Liver (tissue), 10 donors: ENCODE measurements at places on chromosomes 2 and 18.

GRCh38 chr18:46040033-46040746 is 31.9 kb downstream of the PSTPIP2 start:
- no peak for DNase-seq

DNA sequence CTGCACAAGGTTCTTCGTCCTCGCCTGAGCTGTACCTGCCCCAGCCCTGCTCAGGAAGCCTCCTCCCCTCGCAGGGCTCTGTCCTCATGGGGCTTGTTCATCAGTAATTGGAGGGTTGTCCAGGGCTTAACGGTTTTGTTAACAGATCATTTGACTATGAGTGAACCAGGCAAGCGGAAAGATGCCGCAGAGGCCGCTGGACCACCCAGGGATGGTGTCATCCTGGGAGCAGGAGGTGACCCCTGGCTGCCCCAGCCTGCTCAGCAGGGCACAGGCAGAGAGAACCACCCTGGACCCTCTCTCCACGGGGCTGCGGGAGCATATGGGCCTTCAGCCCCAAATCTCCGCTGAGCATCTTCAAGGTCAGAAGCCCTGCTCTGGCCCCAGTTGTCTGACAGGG is 264.3 kb downstream of the KLHL29 start:
- no peak for DNase-seq

DNA sequence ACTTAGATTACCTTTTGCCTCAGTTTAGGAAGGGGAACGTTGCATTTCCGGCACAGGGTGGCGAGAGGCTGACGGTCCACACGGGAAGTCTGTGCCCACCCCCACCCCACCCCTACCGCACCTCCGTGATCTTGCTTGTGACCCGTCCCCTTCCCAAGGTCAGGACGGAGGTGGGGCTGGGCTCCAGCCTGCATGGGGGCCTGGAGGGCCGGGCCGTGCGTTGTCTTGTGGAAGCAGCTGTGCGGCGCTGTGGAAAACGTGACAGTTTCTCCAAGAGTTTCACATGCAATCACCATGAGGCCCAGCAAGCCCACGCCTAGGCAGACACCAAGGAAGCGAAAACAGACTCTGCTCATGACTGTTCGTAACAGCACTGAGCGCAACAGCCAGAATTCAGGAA is 76.8 kb upstream of the HDAC4 start:
- DNase-seq = no peak

DNA sequence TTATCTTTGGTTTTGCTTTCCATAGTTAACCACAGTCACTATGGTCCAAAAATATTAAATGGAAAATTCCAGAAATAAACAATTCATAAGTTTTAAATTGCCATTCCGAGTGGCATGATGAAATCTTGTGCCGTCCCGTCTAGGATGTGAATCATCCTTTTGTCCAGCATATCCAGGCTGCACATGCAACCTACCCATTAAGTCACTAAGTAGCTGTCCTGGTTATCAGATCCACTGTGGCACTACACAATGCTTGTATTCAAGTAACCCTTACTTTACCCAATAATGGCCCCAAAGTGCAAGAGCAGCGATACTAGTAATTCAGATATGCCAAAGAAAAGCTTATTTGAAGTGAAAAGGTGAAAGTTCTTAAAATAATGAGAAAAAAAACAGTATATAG is 10.7 kb downstream of the USP34 start:
- no peak for DNase-seq

DNA sequence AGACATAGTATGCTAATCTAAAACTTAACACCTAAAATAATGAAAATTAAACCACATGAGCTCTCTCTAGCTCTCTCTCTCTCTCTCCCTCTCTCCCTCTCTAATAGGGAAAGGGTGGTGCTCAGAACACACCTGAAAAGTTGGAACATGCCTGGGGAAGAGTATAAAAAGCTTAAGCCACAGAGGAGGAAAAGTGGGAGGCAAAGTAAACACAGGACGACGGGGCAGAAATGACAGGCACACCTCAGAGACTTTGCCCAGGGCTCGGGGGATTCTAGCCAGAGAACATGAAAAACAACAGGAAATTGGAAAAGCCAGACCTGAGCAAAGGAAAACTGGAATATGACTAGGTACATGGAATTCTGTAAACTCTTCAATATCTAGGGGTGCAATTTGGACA is 666.1 kb downstream of the BCL11A start:
- no peak for DNase-seq

- no peak for DNase-seq
Measured at GRCh38 chr2:188902901-188903491, 71.2 kb upstream of the COL3A1 start.

GRCh38 chr2:66322506-66323260 is 112.2 kb upstream of the MEIS1 start:
- DNase-seq = no peak

DNA sequence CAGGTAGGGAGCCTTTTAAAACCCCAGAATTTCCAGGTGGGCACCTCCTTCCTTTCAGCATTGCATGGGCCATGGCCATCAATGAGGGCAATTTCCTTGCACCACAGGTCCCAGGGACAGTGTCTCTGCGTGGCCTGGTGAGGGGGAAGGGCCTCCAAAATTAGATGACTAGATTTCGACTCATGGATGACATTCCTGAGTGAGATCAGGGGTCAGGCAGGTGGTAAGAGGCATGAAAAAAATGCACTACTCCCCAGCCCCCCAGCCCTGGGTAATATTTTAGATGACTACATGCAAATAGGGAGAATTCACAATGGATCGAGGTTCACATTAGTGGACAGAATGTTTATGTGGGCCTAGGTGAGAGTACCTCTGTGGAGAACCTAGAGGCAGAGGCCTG is 19.0 kb upstream of the IGFBP5 start:
- no peak for DNase-seq

GRCh38 chr18:48940854-48941611 is 9.7 kb downstream of the SMAD7 start:
- no peak for DNase-seq

DNA sequence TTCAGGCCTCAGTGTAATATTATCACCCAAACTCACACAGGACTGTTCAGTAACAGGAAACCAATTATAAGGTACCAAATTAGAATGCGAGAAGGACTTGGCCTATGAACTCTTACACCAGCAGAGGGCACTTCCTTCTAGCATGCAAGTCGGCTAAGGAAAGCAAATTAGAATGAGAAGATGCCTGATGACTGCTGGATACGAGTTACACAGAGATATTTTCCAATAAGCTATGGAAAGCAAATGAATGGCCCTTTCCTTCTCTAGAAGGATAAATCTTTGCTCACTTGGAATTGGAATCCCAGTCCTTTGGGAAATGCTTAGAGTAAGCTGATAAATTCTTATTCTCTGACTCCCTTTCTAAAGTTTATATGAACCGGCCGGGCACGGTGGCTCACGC is 109.8 kb downstream of the AP1S3 start:
- no peak for DNase-seq

DNA sequence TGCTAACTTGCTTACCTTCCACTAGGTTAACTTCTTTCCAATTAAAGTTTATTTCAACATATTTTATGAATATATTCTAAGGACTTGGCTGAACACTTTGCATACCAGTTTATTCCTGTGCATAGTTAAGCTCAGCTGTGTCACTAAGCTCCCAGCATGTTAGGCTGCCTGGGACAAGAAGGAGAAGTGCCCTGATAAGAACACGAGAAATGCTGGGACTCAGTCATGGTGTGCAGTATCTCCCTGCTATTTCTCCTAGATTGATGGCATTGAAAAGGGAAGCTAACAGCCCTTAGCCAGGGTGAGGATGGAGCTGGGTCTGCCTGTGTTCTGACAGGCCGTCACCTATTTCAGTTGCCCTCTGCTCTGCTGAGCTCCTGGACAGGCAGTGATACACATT is 164.3 kb downstream of the TRABD2A start:
- DNase-seq = no peak

DNA sequence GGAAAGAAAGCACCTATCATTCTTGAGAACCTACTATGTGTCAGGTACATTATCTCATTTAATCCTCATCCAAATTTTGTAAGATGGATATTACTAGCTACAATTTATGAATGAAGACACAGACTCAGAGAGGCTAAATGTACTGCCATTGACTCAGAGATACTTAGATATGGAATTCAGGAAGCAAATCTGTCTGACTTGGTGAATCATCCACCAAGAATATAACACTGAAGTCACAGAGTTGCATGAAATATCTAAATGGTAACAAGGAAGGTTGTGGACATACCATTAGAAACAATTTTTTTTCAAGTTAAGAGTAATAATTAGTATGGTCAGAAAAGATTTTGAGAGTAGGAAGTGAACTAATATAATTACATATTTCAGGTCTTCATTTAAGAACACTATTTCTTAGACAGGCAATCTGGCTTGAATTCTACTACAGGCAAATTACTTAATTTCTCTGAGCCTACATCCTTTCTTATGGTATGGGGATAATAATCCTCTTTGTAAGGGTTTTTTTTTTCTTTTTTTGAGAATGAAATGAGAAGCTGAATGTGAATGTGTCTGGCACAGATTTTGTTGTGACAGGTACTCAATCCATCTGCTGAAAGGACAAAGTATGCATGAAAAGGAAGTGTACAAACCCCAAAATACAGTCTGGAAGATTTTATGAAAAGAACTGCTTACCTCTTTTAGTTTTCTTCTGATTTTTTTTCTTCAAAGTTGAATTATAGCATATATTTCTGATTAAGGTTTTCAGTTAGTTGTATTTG is 14.8 kb upstream of the C2orf66 start:
- no peak for DNase-seq

DNA sequence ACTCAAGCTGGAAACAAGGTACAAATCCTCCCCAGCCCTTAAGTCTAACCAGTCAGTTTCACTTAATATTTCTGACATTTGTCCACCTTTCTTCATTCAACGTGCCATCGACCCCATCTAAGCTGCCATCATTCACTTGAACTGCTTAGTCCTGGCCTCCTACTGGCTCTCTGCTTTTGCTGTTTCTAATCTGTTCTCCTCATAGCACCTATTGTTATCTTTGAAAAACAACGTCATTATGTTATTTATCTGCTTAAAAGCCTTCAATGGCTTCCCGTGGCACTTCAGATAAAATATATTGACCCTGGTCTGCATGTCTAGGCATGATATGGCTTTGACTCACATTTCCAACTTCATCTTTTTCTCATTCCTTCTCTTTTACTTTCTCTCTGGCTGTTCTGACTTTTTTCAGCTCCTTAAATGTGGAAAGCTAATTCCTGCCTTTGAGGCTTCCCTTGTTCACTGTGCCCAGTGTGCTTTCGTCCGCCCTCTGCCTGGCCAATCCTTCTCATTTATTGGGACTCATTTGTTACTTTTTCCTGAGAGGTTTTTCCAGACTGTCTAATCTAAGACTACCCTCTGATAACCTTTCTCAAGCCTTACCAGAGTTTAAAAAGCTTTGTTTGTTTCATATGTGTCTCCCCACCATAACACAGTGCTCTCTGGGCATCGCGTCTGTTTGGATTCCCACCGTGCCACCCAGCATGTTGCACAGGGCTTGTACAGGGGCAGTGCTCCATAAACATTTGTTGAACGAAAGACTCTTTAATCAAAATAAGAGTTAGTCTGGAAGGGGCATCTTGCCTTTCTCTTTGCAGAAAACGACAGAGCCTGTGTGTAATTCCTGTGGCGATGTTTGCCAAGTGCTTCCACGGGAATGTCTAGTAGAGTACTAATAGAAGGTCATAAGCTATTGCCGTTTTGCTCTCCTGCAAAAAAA is 183.9 kb downstream of the FMNL2 start:
- no peak for DNase-seq

DNA sequence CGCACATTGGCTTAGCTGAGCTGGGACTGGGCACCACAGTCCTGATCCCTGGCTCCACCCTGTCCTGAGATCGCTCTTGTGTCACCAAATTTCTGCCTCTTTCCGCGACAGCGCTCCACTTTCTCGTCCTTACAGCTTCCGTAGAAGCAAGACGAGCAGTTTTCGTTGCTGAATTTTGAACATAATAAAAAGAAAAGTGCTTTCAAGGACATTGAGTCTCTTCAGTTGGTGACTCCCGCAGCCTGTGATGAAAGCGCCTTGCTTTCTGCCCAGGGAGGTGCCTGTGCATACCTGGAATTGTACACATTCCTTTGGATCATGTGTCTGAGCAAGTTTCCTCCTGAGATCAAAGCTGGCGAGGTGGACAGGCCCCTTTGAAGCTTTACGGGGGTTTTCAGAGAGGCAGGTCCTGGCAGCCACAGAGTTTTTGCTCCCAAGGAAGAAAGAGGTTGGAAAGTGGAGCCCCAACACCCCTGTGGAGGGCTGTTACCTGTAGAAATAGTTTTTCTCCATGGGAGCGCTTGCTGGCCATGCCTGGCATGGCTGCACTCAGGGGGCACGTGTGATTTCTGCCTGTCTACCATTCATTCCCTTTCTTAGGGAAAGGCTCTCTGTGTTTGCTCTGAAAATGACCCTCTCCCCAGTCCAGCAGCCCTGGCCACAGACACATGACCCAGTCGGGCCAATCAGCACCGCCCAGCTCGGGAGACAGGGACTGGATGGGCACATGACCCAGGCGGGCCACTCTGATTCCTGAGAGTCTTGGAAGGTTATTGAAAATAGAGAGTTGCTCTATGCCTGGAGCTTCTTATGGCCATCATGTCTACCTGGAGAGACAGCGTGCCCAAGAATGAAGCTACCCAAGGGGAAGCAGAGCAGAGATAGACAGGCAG is 115.6 kb upstream of the OTOS start:
- no peak for DNase-seq

GRCh38 chr2:108934583-108935245 is 54.3 kb downstream of the EDAR start:
- no peak for DNase-seq

DNA sequence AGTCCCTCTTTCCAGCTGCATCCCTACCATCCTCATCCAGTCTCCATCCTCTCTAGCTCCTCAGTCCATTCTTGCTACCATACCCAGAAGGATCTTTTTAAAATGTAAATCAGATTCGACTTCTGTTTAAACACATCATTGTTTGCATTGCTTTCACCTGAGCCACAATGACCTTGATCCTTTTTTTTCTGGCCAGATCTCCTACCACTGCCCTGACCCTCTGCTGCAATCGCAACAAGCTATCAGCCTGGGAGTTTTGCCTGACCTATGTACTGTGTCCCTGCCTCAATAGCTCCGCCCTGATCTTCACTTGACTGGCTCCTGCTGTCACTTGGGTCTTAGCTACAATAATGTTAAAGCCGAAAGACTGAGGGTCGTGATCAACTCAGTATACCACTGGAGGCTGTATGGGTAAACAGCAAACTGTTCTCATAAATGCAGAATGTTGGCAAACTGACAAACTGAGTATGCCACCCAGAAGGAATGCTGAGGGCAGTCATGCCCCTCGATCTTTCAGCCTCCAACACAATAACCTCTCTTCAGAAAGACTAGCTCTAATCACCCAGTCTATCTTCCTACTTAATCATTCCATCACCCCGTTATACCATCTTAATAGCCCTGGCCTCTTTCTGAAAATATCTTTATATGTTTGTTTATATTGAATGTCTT is 2.6 kb upstream of the RBM43 start:
- DNase-seq = no peak

- DNase-seq = no peak
Measured at GRCh38 chr2:190841707-190842505, 38.7 kb upstream of the GLS start.

- DNase-seq = no peak
Measured at GRCh38 chr2:150567771-150568301, 80.4 kb upstream of the RND3 start.

GRCh38 chr2:231527091-231527395 is 3.2 kb downstream of the NMUR1 start:
- no peak for DNase-seq
